ENCODE measurements at places on chromosomes 6 and 20. TPM values are rescaled to one million over a fixed set of nuclear protein-coding genes. Genes with fewer than 3 reads are reported as not detected.

CFAP206 gene
- total RNA-seq: 0.97 TPM

CRISP3 gene
- total RNA-seq: not detected

CEP250 gene
- total RNA-seq: 15.3 TPM

OR2H2 gene
- not detected for total RNA-seq

MICB gene
- total RNA-seq: 14.5 TPM

BFSP1 gene
- 12.3 TPM for total RNA-seq

ADAM33 gene
- total RNA-seq: not detected

DEF6 gene
- 0.43 TPM for total RNA-seq

PXMP4 gene
- total RNA-seq: 2.5 TPM

SGK2 gene
- total RNA-seq: 0.23 TPM

F13A1 gene
- not detected for total RNA-seq

OR2B6 gene
- not detected for total RNA-seq

ZNF311 gene
- 1.2 TPM for total RNA-seq

DLK2 gene
- total RNA-seq: 13.7 TPM

CD93 gene
- total RNA-seq: not detected

COL12A1 gene
- total RNA-seq: 272 TPM

Data from H4 (cell line).